ENCODE measurements at places on chromosomes 4 and X.

- DNase-seq, result no peak
Measured at GRCh38 chrX:25869761-25870160, 268.4 kb upstream of the MAGEB18 start.

DNA sequence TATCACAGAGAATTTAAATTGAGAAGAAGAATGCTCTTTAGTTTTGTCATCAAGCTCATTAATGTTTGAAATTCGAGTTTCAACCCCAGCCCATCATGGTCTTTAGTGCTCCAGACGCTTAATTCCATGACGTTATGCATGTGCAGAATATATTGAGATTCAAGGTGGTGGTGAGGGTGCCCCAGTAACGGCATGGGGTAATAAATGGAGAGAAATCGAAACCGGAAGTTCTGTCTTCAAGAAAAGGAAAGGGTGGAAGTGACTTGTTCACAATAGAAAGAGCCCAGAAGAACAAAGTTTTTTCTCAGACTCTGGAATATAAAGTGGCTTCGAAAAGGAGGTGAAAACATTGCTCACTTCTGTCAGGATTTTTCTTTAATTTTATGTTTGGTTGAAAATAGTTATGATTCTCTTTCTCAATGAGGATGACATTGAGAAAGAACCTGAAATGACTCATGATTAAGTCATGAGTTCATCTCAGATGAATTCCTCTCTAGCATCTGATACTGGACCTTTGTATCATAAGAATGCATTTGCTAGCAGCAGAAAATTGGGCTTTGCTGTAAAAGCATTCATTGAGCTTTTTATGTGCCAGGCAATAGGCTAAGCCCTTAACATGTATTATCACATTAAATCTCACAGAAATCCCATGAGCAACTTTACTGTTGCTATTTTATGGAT, 779 bp upstream of the DDX60L start:
- no peak for DNase-seq

GRCh38 chr4:176856421-176856820, 63.7 kb upstream of the VEGFC start:
- no peak for DNase-seq

DNA sequence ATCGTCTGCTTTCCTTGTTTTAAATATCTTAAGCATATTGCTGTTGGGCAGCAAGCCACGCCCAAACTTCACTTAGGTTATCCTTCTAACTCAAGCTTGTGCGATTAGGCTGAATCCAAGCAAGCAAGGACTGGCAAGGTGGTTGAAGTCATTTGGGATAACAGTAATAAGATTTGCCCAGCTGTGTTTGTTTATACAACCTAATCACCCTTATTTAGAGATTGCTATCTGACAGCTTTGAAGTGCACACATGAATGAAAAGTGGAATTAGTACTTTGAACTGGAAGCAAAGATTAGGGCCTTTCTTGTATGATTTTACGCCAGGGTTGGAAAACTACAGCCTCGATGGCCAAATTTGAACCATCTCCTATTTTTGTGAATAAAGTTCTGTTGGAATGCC, 182.1 kb downstream of the ASB9 start:
- DNase-seq, result no peak

DNA sequence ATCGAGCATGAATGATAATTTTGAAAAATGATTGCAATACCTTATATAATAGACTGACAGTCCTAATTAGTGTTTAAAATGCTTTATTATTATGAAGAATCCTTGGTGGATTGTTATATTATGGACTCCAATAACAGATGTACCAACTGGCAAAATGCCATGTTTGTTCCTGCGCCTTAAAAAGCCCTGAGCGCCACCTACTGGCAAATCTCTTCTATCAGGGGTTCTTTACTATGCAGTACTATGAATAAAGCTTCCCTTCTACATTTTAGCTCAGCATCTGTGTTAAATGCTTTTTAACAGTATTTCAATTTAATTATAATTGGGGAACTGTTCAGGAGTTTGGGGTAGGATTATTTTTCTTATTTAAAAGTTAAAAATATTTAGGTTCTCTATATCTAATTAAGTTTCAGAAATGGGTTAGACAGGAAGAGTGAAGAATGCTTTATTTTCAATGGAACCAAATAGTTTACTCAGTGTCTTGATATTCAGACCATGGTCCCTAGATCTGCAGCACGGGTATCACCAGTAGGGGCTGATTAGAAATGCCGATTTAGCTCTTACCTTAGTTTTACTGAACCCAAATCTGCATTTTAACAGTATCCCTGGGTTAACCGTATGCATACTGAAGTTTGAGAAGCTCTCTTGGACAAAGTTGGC, 20.0 kb downstream of the CFAP97 start:
- DNase-seq, result peak; percentile 52

DNA sequence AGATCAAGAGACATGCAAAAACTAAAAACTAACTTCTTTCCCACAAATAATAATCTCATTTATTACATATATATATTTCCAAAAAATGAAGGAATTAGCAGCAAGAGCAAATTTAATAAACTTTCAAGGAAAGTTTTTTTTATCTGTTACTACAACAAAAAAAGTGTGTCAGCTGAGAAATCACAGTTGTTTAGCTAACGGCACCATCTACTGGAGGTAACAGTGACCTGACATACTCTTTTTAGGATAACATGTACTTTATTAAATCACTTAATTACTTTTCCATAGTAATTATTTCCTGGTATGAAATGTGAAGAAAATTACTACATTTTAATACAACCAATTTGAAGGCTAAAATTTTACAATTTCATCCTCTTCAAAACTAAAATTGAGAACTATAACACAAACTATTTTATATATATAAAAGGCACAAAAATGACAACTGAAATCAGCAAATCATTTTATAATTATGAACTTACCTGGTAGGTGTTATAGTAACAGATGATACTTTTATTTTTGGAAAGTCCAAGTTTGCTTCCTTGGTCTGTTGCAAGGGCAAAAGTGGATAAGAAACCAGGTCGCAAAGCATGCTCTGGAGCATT, 9.1 kb downstream of the LAMTOR3 start:
- DNase-seq, result no peak

DNA sequence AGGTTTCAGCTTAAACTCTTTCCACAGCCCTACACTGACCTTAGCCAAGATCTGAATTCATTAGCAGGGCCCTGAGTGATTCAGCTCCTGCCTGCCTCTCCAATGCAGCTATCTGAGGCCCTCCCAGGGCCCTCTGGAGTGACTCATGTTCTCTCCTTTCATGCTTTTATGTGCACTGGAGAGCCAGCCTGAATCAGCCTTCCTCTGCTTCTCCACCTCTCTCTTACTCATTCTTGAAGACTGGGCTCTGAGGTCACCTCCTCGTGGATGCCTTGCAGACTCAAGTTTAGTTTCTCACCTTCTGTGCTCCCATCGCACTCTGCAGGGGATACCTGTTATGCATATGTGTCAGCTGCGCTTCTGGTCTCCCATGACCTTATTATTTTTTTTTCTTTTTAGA, 3.1 kb upstream of the OCIAD2 start:
- DNase-seq, result peak; percentile 15
